ENCODE measurements at places on chromosomes 16 and 17. TPM values are rescaled to one million over a fixed set of nuclear protein-coding genes. Genes with fewer than 3 reads are reported as not detected.
A peak's percentile ranks its signal among the peaks of the same experiment; 100 is the strongest.

Gene KCNH6
- not detected for total RNA-seq

DNA sequence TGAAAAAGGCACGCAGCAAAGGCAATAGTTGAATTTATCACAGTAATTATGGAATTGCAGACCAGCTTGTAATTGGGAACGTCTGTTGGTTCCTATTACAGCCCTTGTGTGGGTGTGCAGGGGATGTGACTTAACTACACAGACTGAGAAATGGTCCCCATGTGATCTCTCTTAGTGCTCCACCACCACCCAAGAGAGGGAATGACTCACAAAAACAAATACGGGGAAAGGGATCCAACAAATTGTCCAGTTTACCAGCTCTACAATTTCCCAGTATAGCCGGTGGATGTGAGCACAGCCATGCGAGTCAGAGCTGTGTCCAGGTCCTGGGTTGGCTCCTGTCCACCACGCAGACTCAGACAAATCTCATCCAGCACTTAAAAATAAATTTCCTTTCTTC lies 337.9 kb downstream of the GRIN2A start:
- H3K4me1 ChIP-seq: peaks cover 33% of the 10 kb centered on the region
- no peaks in the 10 kb centered on the region for H3K27me3 ChIP-seq
- no peak overlapping the region for H3K4me3 ChIP-seq
- H3K36me3 ChIP-seq: no peaks in the 10 kb centered on the region
- no peak overlapping the region for H3K27ac ChIP-seq

Gene CHCT1
- not detected for total RNA-seq

DNA sequence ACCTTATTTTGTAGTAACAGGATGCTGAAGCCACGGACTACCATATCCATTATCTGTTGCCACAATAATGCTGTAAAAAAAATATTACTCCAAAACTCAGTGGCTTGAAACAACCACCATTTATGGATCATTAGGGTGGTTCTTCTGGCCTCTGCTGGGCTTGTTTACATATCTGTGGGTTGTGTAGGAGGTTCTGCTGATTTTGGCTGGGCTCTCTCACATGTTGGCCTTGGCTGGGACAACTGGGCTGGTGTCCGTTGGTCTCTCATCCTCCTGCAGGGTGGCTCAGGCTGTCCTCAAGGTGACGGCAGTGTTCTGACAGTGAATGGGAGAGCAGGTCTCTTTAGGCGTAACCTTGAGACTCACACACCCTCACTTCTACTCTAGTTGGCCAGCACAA lies 76.0 kb downstream of the GPR139 start:
- H3K4me1 ChIP-seq: no peaks in the 10 kb centered on the region
- DNase-seq: no peak
- H3K27me3 ChIP-seq: no peaks in the 10 kb centered on the region
- H3K4me3 ChIP-seq: no peak overlapping the region
- no peak overlapping the region for H3K27ac ChIP-seq
- no peaks in the 10 kb centered on the region for H3K36me3 ChIP-seq

Gene DNAI2
- total RNA-seq: not detected

DNA sequence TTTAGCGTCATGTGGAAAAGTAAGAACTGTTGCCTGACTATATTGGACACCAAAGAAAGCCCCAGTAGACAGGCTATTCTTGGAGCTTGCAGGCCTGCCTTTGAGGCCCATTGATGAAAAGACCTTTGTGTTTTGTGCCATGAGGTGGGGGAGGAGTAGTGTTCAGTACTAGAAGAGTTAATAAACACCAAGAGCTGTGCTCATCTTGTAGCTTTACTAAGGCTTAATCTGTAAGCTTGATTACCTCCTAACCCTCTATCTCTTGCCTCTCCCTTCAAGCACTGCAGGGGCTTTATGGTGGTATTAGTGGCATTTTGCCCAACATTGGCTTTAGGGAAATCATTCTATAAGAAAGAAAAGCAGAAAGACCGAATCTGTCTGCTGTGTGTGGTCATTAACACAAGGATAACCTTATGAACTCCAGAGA lies 220.2 kb upstream of the TBX2 start:
- no peaks in the 10 kb centered on the region for H3K4me1 ChIP-seq
- DNase-seq: no peak
- H3K27me3 ChIP-seq: no peaks in the 10 kb centered on the region
- H3K27ac ChIP-seq: no peak overlapping the region
- no peak overlapping the region for H3K4me3 ChIP-seq
- H3K36me3 ChIP-seq: no peaks in the 10 kb centered on the region

DNA sequence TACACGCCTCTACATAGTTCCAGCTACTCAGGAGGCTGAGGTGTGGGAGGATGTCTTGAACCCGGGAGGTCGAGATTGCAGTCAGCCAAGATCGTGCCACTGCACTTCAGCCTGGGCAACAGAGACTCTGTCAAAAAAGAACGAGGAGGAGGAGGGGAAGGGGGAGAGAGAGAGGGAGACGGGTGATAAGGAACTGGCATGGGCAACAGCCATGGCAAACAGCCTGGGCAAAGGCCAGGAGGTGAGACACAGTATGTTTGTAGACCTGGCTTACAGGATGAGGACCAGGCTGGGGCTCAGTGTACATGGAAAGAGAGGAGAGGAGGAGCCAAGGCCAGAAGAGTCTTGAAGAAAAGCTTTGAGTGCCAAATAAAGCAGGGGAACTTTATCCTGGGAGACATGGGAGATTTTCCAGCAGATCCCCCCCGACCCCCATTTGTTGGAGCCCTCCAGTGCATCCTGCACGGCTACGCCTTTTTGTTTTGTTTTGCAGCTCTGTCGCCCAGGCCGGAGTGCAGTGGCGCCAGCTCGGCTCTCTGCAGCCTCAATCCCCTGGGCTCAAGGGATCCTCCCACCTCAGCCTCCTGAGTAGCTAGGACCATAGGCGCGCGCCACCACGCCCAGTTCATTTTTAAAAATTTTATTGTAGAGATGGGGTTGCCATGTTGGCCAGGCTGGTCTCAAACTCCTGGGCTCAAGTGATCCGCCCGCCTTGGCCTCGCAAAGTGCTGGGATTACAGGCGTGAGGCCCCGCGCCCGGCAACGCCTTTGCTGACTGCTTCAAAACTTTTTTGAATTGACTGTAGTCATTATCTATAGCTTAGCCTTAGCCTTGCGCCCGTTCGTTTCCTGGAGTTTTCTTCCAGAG lies 1.3 kb upstream of the ALKBH5 start:
- H3K27me3 ChIP-seq: no peaks in the 10 kb centered on the region
- H3K4me3 ChIP-seq: peak overlapping the region; percentile 94
- peaks cover 27% of the 10 kb centered on the region for H3K4me1 ChIP-seq
- H3K27ac ChIP-seq: peak overlapping the region; percentile 97
- no peaks in the 10 kb centered on the region for H3K36me3 ChIP-seq
- peak; percentile 54 for DNase-seq

Measured in GM23248 (cell line).